IMR-90 (cell line): ENCODE measurements at places on chromosomes 16 and 17. TPM values are rescaled to one million over a fixed set of nuclear protein-coding genes. Genes with fewer than 3 reads are reported as not detected.

DNA sequence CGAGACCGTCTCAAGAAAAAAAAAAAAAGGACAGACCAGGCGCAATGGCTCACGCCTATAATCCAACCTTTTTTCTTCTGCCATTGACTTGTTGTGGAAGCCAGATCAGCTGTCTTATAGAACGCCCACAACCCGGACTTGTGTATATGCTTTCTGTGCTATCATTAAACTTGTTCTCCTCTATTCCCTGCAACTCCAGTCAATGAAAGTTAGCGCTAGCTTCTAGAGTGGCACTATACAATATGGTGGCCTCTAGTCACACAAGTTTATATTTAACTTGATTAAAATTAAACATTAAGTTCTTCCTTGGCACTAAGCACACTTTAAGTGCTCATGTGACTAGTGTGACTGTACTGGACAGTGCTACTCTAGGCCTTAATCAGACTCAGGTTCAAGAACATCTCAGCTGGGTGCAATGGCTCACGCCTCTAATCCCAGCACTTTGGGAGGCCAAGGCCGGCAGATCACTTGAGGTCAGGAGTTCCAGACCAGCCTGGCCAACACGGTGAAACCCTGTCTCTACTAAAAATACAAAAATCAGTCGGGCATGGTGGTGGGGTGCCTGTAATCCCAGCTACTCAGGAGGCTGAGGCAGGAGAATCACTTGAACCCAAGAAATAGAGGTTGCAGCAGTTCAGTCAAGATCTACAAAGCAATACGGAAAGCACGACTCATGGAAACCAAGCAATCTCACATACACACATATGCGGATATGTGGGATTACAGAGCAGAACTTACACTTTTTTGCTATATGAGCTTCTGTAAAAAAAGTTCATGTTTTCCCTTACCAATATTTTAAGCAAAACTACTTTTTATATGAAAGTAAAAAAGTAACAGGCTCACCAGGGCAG lies 18.8 kb upstream of the GLG1 start:
- no peak for DNase-seq

- DNase-seq: no peak
These were observed 673.6 kb downstream of the HS3ST4 start for GRCh38 chr16:26365161-26365940.

- DNase-seq: no peak
These were observed 3.9 kb downstream of the ANKRD13B start for GRCh38 chr17:29596811-29597210.

- DNase-seq: peak; percentile 71
These were observed at the start of gene FAM83G for GRCh38 chr17:19004421-19005136. TSS of gene FAM83G (minus strand) at chr17:19004764. CDS start at chr17:19004041, 723 bp downstream.

DNA sequence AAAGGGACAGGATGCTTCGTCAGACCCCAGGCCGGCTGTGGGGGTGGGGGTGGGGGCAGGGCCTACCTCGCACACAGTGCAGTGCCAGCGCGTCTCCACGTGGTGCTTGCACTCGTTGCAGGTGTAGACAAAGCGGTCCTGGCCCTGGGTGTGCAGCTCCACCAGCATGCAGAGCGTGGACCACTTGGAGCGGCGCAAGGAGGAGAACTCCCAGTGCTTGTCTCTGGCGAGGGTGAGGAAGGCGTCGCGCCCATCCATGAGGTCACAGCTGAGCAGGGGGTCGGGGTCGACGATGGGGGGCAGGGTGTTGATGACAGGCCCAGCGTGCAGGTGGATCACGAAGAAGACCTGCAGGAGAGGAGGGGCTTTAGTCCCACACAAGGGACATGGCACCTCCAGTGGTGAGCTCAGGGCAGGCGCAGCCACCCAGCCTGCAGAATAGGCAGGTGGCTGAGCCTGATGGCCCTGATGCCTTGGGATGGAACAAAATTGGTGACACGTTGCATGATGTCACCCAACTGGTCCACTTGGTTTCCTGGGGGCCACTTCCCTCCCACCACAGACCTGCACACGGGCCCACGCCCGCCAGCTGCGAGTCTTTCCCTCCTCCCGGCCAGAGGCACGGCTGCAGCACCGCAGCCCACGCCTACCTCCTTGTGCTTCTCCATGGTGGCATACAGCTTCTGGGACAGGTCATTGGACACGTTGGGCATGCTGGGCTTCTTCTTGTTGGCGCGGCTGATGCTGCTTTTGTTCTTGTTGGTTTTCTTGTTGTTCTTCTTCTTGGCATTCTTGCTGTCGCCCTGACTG lies 14.0 kb upstream of the TRAP1 start:
- DNase-seq: no peak

Gene FDXR
- polyA plus RNA-seq: 18.6 and 21.9 TPM in 2 replicates

GRCh38 chr16:71428385-71428784 lies 13.5 kb downstream of the TLE7 start:
- DNase-seq: no peak

DNA sequence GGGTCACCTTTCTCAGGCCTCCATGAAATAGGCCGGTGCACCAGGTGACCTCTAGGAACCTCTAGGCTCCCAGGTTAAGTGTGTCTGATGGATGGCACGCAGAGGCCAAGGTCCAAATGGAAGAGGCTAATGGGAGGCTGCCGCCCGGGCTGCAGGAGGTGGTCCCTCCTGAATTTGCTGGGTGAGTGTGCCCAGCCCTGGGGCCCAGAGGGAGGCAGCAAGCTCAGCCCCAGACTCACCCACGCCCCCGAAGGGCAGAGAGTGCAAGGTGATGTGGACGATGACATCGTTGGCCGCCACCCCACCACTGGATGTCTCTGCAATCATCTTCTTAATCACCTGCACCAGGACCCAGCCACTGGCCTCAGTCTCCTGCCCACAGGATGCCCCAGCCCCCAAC lies 9.3 kb downstream of the ALDH3A1 start:
- DNase-seq: no peak
